Stimulated activated CD4-positive, alpha-beta T cell treated with anti-CD3 and anti-CD28 coated beads, Interleukin-1b, Interleukin-23, amount 100 ng/mL, for 1 hour (primary cell): ENCODE measurements at places on chromosomes 16 and 17.

GRCh38 chr16:72969146-72969545 is 78.8 kb downstream of the ZFHX3 start:
- no peak for DNase-seq

DNA sequence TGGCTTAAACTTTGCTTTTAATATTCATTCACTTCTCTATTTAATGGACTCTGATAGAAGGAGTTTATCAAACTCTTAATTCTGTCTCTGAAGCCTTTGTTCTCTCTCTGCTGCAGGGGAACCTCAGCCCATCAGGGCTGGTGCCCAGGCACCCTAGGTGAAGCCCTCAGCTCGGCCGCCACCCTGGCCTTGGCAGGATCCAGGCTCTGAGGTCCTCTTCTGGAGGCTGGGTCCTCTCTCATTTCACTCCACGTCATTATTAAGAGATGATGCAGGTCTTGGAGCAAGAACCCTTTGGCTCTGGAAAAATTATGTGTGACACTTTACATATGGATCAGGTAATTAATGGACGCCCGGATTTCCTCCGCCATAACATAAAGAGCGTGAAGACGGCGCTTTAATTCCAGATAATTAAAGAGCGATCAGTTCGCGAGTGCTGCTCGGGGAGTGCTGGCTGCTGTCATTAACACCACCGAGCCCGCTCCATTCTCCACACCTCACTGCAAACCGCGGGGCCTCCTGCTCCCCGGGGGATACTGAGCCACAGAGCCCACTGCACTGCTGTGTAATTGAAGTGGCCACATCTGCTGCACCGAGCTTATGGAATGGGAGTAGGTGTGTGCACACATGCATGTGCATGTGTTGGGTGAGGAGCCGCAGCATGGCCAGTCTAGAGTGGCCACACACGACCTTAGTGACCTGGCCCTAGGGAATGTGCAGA is 259.4 kb upstream of the TNRC6C start:
- no peak for DNase-seq

DNA sequence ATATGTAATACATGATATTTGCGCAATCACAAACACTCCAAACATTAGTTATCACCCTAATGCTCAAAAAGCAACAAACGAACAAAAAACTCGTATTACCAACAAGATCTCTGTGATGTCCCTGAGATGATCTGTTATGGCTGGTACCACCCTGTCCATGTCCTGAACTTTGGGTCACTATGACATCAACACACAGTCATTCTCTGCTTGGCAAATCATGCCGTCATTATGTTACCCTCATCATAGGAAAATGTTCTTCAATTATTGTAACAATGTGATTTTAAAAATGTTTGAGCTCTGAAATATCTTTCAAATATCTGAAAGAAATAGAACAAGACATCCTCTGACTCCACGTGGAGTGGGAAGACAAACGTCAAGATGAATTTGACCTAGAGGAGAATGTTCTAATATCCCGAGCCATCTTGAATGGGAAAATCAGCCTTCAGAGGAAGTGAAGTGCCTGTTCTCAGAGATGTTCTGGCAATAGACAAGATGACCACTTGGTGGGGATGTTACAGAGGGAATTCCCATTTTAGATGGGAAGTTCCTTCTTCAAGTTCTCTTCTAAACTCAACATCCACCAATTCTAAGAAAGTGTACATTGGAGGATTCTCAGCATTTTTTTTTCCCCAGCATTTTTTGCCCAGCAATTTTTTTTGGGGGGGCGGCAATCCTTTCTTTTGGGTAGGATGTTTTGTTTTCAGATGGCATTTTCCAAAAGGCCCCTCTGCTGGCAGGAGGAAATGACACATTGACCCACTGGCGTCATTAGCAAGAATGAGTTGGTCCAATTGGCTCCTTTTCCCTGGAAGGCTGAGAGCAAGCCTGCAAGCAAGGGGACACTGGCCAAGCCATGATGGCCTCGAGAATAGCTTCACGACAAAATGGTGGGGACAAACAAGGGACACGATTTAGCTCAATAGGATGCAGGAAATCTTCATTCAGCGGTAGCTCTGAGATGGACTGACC is 3.7 kb upstream of the HSD17B2 start:
- DNase-seq: no peak

- no peak for DNase-seq
Measured at GRCh38 chr17:31489295-31490018, 98.0 kb downstream of the RAB11FIP4 start.

GRCh38 chr16:85360323-85361277 is 248.3 kb upstream of the CIBAR2 start:
- DNase-seq: no peak
